ENCODE measurements at places on chromosomes 2 and 18. TPM values are rescaled to one million over a fixed set of nuclear protein-coding genes. Genes with fewer than 3 reads are reported as not detected.

- H3K4me3 ChIP-seq: no peak overlapping the region
- H3K36me3 ChIP-seq: peaks cover 31% of the 10 kb centered on the region
- H3K27ac ChIP-seq: no peak overlapping the region
- no peaks in the 10 kb centered on the region for H3K4me1 ChIP-seq
Observed at GRCh38 chr2:135063210-135063609, 11.1 kb downstream of the RAB3GAP1 start.

GRCh38 chr2:217247476-217247875, 387.6 kb upstream of the TNP1 start:
- DNase-seq: no peak
- H3K27me3 ChIP-seq: peaks cover 20% of the 10 kb centered on the region
- no peaks in the 10 kb centered on the region for H3K4me1 ChIP-seq
- no peak overlapping the region for H3K4me3 ChIP-seq

Gene WDCP
- 30.5 TPM for total RNA-seq

GRCh38 chr18:46343931-46344372, 239.8 kb downstream of the HAUS1 start:
- H3K4me1 ChIP-seq: peaks cover 44% of the 10 kb centered on the region
- H3K27me3 ChIP-seq: no peaks in the 10 kb centered on the region
- DNase-seq: peak; percentile 52
- no peak overlapping the region for H3K4me3 ChIP-seq
- H3K27ac ChIP-seq: peak overlapping the region; percentile 53
- no peaks in the 10 kb centered on the region for H3K36me3 ChIP-seq

GRCh38 chr18:457140-457519, 43.4 kb downstream of the COLEC12 start:
- no peak for DNase-seq
- no peak overlapping the region for H3K27ac ChIP-seq
- H3K36me3 ChIP-seq: peaks cover 1% of the 10 kb centered on the region

- peaks cover 76% of the 10 kb centered on the region for H3K4me1 ChIP-seq
- no peak for DNase-seq
- H3K27me3 ChIP-seq: no peaks in the 10 kb centered on the region
- no peak overlapping the region for H3K4me3 ChIP-seq
- H3K27ac ChIP-seq: peak overlapping the region; percentile 62
Observed at GRCh38 chr2:201966691-201967438, 66.8 kb upstream of the FZD7 start.

DNA sequence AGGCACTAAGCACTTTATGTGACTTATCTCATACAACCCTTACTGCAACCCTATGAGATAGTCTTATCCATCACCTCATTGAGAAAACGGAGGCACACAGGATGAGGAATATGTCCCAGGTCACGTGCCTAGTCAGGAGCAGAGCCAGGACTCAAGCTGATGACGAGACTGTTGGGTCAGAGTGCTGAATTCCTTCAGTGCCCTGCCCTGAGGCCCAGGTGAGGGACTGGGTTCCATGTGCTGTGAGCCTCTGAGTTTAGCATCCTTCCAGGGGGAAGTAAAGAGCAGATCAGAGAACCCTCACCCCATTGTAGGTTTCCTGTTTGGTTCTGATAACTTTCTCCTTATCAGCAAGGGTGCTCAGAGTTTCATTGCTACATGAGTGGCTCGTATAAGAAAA, 11.7 kb upstream of the EDAR start:
- DNase-seq: no peak
- no peak overlapping the region for H3K4me3 ChIP-seq
- H3K36me3 ChIP-seq: no peaks in the 10 kb centered on the region
- no peak overlapping the region for H3K27ac ChIP-seq

DNA sequence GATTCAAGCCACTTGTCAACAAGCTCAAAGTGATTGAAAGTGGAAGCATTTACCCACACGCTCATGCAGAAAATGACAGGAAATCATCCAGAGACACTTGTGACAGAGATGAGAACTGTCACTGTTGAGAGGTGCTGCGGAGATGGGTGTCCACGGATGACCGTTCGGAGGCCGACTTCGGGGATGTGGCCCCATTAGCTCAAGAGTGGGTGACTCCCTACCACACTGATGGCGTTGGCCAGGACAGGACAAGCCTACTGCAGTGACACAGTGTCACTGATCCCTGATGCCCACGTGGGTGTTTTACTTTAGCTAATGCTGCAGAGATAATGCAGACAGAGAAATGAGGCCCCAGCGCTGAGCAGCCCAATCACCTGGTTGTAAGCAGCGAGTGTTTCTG, 81.5 kb upstream of the YWHAQ start:
- no peak overlapping the region for H3K4me3 ChIP-seq
- DNase-seq: no peak
- H3K27me3 ChIP-seq: no peaks in the 10 kb centered on the region

DNA sequence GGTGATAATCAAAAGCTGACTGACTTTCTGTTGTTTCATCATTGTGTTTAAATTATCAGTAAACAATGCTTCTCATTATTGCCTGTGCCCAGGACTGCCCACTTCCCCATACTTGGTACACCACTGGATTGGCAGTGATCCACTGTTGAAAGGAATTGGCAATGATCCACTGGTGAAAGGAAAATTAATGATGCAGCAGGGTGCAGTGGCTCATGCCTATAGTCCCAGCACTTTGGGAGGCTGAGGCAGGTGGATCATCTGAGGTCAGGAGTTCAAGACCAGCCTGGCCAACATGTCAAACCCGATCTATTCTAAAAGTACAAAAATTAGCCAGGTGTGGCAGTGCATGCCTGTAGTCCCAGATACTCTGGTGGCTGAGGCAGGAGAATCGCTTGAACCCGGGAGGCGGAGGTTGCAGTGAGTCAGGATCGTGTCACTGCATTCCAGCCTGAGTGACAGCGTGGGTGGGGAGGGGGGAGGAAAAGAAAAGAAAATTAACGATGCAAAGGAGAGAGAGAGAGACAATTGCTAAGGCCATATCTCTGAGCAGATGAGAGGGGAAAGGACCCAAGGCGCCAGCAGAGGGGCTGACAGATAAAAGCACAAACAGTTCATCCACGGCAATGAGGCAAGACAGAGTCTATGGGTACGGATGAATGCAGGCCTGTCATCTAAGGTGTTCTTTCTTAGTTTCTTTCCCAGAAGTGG, 10.2 kb upstream of the GTF2A1L start:
- peaks cover 6% of the 10 kb centered on the region for H3K4me1 ChIP-seq
- no peaks in the 10 kb centered on the region for H3K36me3 ChIP-seq
- H3K4me3 ChIP-seq: no peak overlapping the region
- DNase-seq: no peak

GRCh38 chr2:126704434-126705160, 48.6 kb downstream of the GYPC start:
- no peak overlapping the region for H3K27ac ChIP-seq
- peaks cover 3% of the 10 kb centered on the region for H3K27me3 ChIP-seq
- H3K4me3 ChIP-seq: no peak overlapping the region
- H3K36me3 ChIP-seq: peaks cover 16% of the 10 kb centered on the region

DNA sequence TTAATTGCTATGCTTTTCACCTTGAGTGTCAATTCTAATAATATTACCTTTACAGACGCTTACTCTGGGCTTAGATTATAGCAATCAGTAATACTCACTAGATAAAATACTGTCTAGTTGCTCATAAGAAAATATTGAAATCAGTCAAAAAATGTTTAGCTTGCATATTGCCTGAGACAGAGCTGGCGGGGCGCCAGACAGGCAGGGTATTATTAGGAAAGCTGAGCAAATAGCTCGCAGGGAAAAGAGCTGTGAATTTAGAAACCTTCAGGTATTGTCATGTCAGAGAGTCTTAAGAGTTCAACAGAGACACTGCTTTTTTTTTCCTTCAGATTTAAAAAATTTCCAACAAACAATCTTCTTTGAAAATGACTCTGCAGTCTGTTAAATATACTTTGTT, 118.4 kb downstream of the MEIS1 start:
- H3K36me3 ChIP-seq: no peaks in the 10 kb centered on the region
- H3K4me3 ChIP-seq: no peak overlapping the region
- H3K27me3 ChIP-seq: no peaks in the 10 kb centered on the region
- peaks cover 10% of the 10 kb centered on the region for H3K4me1 ChIP-seq
- no peak overlapping the region for H3K27ac ChIP-seq

GRCh38 chr2:168514692-168515091, 58.6 kb downstream of the CERS6 start:
- DNase-seq: no peak
- no peak overlapping the region for H3K4me3 ChIP-seq
- peaks cover 28% of the 10 kb centered on the region for H3K4me1 ChIP-seq

GRCh38 chr2:240593026-240593702, 6.6 kb downstream of the CAPN10 start:
- DNase-seq: peak; percentile 4
- H3K27ac ChIP-seq: no peak overlapping the region
- H3K27me3 ChIP-seq: no peaks in the 10 kb centered on the region
- H3K36me3 ChIP-seq: 0 out of 2 replicates have a peak, but pooled peaks cover 2% of the 10 kb centered on the region

DNA sequence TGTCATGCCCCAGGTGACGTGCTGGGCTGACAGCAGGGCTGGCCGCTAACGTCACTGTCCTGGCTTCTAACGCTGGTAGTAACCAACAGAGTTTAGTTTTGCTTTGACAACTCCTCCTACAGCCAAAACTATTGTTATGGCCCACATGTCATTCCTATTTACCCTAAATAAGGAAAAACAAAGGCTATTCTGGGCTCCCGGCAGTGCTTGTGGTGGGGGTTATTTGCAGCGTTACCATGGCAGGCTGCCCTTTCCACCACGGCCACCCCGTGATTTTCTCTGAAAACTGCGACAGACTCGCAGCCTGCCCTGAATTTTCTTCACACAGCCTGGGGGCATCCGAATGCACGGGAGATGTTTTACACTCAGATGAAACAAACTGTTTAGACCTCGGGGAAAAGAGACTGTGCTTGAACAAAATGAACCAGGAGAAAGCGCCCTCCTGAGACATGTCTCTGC, 115.2 kb downstream of the FAM210A start:
- H3K4me3 ChIP-seq: peak overlapping the region; percentile 66
- H3K27me3 ChIP-seq: peaks cover 34% of the 10 kb centered on the region
- DNase-seq: no peak

Data from WTC11 (cell line).